NCI-H82 (cell line): ENCODE measurements at places on chromosomes 7 and 10.

DNA sequence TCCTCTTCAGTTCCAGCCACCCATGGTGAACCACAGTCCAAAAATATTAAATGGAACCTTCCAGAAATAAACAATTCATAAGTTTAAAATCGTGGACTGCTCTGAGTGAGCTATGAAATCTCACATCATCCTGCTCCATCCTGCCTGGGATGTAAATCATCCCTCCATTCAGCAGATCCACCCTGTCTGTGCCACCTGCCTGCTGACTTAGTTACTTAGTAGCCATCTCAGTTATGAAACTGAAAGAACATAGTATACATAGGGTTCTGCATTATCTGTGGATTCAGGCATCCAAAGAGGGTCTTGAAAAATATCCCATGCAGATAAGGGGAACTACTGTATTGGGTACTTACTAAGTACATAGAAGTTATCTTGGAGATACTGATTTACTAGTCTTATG lies 89.0 kb downstream of the ST8SIA6 start:
- no peak for DNase-seq

DNA sequence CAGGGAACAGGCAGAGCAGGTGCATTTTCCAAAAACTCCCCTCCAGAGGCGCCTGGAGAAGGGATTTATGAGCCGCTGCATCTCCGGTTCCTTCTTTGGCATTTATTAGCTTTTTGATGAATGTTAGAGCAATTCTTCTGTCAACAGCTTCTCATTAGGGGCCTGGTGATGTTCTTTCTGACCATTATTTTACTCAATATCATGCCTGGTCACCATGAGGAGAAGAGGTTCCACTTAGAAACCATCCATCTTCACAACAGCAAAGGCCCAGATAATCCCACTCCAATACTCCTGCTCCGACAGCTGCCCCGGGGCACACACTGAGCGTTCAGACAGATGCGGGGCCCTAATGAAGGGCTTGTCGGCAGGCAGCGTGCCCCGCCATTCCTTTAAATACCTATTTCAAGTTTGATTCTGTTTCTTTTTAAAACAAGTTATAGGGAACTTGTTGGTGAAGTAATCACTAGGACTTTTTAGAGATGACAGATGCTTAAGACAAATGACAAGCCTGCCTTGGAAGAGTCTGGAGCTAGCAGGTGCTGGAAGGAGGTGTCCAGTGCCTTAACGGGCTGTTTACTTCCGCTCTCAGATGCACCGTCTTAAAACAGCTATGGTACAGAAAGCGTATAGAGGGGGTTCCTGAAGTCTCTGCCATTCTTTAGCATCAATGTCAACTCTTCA lies 31.7 kb downstream of the ECHDC3 start:
- DNase-seq = no peak

DNA sequence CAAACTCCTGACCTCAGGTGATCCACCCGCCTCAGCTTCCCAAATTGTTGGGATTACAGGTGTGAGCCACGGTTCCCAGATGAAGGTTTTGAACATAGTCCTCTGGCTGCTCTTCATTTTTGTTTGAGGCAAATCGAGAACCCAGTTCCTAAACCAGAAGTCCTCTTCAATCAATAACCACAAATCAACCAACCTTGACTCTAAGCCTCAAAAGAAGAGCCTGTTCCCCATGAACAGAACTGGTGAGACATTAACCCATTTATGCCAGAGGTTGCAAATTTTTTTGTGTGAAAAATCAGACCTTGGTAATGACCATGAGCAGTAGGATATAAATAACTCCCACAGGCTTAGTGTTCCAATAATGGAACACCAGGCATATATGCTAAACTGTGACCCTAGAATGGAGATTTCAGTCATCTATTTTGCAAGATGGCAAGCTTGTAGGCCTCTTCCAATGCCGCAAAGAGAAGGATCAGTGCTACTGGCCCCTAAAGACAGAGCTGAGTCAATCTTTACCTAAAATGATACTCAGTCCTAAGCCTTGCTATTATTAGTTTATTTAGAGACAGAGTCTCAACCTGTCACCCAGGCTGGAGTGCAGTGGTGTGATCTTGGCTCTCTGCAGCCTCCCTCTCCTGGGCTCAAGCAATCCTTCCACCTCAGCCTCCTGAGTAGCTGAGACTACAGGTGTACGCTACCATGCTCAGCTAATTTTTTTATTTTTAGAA lies 15.9 kb downstream of the KPNA7 start:
- DNase-seq = no peak

DNA sequence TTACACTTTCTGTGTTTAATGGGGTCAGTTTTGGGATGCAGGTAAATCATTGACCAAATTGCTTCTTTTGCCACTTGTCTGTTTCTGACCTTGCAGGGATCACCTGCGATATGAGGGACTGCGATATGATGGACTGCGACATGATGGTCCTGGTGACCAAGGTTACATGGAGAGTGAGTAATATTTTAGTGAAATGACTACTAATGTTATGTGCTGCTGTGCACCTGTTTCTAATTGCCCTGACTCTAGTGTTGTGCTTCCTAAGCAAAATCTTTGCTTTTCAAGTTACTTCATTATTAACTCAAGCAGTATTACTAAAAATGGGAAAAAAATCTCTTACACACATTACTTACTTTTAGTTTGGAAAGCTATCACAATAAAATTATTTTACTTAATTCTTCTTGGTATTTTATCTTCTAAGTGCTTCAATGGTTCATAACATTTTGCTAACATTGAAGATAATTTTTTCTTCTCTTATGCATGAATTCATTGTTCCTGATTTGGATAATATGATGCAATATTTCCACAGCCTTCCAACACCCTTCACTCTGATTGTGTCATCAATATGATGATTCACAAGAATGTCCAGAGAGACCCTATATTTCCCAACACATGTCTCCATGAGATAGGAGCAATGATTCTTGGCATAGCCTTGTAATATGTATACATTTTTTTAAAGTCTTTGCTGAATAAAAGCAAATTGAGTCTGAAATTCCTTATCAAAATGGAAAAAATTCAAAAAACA lies 306.2 kb upstream of the AKR1E2 start:
- DNase-seq = no peak

- DNase-seq = no peak
Observed at GRCh38 chr7:91880016-91880412, 488 bp downstream of the MTERF1 start.

DNA sequence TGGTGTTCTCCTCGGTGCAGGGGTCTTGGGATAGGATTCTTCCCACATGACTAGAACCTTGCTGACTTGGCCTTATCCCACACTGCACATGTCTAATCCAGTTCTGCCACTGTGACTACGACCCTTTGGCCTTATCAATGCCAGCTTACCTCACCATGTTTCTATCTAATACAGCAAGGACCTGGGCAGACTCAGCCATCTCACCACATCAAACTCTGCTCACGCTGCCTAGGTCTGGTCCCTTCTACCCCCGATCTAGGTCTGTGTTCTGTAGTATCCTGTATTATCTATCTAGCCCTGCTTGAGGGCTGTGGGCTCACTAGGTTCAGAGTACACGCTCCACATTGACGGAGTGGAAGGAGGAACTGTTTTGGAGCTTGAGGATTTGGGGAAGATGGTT lies 282.4 kb downstream of the HPSE2 start:
- no peak for DNase-seq
